NCI-H1105 (cell line): ENCODE measurements at places on chromosomes 2 and 18.

GRCh38 chr2:68643011-68643873 is at the start of gene PROKR1:
Gene PROKR1, plus strand, starts transcription at chr2:68643579. Its CDS starts 2,243 bp downstream, at chr2:68645822.
- DNase-seq: peak; percentile 7

- no peak for DNase-seq
Measured at GRCh38 chr2:62406573-62407043, 99.4 kb downstream of the TMEM17 start.

- no peak for DNase-seq
Measured at GRCh38 chr2:157849591-157849990, 26.5 kb downstream of the ACVR1 start.

DNA sequence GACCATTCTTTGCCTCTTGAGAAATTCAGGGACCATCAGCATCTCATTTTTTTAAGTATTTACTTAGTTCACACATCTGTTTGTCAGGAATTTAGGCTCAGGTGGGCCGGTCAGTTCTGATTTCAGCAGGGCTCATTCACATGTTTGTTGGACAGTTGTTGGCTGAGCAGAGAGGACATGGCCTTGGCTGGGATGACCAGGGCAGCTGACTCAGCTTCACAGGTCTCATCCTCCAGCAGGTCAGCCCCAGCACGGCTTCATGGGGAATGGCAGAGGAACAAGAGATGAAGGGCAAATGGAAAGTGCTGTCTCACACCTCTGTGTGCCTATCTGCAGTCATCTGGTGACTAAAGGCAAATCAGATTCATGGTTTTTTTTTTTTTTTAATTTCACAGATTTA is 136.1 kb upstream of the TMEM200C start:
- no peak for DNase-seq

- DNase-seq: no peak
Measured at GRCh38 chr2:227996366-227996765, 124.9 kb downstream of the DAW1 start.

DNA sequence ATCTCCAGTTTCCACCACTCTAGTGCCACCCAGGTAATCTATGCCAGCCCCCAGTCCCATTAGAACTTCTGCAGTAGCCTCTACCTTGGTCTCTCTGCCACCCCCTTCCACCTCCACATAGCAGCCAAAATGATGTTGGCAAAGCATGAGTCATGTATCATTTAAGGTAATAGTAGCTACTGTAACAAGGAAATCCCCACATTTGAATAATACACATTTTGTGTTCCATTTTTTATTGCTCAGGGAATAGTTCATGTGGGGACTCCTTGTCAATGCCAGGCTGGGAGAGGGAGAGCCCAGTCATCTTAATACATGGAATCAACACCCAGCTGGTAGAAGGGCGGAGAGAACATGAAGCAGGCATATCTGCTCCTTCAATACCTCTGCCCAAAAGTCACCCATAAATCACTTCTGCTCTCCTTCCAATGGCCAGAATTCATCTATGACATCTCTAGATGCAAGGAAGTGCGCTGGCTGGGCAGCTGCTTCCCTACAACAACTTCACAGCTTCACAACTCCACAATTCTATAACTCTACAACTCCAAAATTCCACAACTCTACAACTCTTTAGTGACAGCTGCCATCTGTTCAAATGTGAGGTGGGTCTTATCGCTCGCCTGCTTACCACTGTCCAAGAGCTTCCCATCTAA is 70.6 kb upstream of the GLS start:
- no peak for DNase-seq

- no peak for DNase-seq
Measured at GRCh38 chr2:226184940-226185615, 614.5 kb downstream of the IRS1 start.

DNA sequence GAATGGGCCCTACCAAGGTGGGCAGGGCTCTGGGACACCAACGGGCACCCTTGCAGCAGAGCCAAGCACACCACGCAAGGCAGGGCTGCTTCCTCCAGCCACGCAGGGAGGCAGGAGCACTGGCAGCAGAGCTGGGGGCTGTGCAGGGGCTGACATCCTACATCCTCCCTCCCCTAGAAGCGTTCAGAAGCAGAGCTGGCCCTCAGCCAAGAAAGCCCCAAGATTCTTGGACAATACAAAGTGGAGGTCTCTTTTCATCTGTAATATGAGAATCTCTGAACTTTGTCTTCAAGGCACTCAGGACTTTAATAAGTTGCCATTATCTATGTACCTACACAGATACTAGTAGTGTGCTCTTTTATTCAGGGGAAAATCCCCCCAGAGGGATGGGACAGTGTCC is 128.1 kb upstream of the AGAP1 start:
- DNase-seq: no peak

GRCh38 chr2:27914041-27914804 is 23.7 kb downstream of the BABAM2 start:
- no peak for DNase-seq

GRCh38 chr18:57581301-57581934 is 5.1 kb downstream of the FECH start:
- no peak for DNase-seq

- no peak for DNase-seq
Measured at GRCh38 chr18:29147944-29148343, 971.0 kb upstream of the CDH2 start.

DNA sequence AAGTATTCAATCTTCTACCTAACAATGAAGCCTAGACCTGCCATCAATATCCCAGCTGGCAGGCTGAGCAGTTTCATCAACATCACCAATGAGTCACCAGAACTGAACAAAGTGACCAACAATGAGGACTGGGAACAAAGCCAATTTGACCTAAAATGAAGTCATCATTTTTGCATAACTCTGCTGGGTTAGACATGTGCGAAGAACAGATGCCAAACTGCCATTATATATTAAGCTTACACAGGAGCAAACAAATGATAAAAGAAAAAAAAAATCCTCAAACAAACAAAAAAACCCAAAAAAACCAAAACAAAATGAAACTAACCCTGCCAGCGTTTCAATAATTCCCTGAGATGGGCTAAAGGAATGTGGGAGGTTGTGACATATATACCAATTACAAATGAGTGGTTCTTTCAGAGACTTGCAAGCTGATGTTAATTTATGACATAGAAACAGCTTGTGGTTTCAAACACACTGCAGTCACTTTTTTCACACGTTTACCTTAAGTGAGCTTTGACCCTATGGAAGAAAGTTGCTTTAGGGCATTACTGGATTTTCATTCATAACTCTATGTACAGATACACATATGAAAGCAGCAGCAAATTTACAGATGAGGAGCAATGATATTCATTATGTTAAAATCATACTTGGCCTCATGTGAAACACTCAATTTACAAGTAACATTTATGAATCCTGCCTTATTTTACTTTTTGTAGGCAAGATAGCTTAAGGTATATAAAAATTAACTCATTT is 56.9 kb upstream of the CCDC141 start:
- peak; percentile 75 for DNase-seq

DNA sequence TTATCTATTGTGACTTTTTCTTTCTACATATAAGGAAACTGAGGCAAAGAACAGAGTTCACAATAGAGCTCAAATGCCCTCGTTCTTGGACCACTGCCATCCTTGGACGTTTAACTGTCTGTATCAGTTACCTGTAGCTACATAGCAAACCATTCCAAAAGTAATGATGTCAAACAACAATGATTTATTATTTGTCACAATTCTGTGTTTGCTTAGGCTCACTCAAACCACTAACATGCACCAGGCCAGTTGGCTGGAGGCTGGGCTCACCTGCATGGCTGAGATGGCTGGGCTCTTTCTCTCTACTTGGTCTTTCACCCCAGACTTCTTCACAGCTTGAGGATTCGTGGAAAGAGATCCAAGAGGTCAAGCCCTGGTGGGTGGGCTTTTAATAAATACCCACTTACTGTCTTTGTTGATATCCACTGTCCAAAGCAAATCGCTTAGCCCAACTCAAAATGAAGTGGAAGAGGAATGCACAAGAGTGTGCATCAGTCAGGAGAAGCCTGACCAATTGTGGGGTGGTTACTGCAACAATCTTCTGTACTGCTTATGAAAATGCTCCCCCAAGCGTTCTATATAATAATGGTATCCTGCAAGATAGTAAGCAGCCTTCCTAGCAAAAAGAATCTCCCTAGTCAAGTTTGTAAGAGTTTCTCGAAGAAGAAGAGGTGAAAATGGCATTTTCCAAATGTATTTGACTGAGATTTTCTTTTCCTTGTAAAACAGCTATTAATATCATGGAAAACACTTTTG is 163.5 kb upstream of the NT5C1B start:
- no peak for DNase-seq

- DNase-seq: no peak
Measured at GRCh38 chr18:8478166-8478967, 130.9 kb upstream of the RAB12 start.

- DNase-seq: no peak
Measured at GRCh38 chr18:22773944-22774343, 159.2 kb upstream of the RBBP8 start.

DNA sequence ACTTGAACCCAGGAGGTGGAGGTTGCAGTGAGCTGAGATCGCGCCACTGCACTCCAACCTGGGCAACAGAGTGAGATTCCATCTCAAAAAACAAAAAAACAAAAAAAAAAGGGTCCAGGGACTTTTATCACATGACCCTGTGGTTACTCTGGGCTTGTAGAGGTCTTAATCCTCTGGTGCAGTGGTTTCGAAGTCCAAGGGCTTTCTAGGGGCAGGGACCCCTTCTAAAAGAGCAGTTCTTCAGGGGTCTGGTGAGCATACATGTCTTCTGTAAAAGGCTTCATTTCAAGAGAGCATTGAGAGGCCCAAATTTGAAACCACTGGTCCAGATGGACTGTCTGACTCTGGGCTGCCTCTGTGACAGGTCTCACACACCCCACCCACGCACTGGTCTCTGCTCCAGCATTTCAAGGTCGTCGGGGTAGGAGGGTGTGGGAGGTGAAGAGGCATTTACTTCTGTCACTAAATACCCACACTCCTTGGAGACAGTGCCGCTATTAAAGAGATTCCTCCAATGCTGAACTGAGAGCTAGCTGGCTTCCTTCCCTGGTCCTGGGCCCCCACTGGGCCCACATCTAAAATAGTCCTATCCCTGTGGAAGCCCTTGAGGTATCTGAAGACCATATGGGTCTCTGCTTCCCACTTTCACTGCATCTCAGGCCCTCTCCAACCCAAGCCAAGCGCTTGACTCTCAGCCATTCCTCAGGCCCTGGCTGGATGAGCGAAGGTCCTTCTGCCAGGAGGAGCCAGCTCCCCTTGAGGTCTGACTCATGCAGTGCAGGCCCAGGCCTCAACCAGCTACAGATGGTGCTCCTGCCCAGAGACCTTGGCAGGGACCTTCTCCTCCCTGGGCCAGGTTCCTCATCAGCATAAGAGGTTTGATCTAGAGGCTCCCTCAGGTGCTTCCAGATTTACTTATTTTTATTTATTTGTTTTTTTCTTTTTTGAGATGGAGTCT is 44.8 kb downstream of the PAX8 start:
- DNase-seq: no peak

DNA sequence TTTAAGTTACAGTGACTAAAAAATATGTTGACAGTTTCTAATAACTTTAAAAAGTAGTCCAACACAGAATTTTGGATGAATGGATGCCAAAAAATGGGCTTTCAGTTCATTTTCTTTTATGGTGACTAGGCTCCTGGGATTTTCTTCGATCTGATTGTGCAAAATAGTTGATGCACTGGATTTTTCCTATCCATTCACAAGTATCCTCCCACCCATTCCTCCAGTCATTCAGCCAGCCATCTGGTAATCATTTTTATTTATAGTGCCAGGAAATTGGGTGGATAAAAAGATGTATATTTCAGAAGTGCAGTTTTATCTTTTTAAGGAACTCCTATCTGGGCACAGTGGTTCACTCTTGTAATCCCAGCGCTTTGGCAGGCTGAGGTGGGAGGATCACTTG is 175.1 kb downstream of the PTPRM start:
- DNase-seq: no peak

DNA sequence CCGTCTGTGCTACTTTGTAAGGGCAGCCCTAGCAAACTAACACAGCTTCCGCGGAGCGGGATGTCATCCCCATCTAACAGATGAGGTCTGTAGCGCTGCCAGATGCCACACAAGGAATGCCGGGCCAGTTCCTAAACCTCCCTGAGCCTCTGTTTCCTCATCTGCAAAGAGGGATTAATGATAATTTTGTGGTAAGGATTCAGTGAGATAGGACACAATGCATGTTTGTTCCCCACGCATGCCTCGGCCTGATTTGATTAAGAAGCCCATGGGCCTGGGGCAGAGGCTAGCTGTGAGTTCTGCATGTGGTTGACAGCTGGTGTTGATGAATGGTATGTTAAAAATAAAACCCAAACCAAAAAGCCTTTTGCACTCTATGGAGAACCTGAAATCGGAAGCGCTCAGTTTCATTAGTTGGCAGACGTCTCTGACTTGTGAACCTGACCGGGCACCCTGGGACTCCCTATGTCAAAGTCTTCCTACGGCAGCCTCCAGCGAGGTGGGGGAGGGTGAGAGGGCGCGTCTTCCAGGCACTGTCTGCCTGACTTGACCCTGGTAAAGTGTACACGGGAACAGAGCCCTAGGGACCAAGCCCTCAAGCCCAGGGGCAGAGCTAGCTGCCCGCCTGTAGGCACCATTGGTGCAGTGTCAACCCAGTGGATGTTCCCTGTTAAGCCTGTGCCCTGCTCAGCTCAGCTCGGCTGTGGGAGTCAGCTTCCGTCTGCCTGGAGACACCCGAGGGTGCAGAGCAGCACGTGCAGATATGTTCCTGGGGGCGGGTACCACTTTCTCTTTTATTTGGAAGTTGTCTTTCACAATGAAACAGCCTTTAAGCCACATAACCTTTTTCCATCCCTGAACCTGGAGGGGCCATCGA is 14.8 kb upstream of the INHBB start:
- DNase-seq: no peak

DNA sequence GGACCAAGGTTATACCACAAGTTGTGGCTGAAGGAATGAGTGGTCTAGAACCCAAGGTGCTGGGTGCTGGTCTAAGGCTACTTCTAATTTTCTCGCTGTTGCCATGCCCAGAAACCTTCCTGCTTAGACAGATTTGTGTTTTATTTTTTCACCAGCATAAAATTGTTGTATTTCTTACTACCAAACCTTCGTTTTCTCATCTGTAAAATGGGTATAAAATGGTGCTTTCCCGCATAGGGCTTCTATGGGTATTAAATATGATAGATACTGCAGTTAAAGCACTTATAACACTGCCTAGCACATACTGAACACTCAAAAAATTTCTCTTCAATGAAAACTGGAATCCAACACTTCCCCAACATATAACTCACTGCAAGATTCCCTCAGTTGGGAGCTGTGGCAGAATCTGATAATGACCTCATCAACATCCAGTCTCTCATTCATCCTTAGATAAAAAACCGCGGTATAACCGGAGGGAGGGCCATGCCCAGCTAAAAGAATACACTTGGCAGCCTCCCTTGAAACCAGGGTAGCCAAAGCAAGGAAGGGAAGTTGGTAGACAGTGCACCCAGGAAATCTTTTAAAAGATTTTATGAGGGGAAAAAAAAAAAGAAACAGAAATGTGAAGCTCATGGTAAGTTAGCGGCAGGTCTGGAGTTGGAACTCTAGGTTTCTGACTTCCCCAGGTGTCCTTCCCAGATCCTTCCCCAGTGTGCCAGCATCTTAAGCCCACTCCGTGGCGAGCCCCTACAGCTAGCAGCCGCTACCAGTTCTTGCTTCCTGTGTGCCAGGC is 1.2 kb downstream of the NEMP2 start:
- no peak for DNase-seq
